ENCODE measurements at places on chromosomes 7 and 10. TPM values are rescaled to one million over a fixed set of nuclear protein-coding genes. Genes with fewer than 3 reads are reported as not detected.

SFTPA1 gene
- not detected for total RNA-seq

CYP26A1 gene
- not detected for total RNA-seq

LGI1 gene
- total RNA-seq = not detected

MDFIC gene
- total RNA-seq = 27.3 TPM

DNA sequence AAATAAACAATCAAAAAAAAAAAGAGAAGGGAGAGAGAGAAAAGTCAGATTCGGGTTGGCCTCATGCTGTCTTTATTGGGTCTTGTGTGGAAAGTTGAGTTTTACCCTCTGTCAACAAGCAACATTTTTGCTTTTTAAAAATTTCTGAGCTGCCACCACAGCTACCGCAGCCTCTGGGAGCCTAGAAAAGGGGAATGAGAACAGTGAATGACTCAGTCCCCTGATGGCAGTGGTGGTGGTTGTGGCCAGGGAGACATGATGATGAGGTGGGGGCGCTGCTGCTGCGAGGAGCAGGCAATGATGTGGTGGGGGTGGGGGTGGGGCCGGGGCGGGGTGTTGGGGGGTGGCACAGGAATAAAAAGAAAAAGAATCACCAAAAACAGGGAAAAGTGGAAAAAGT is 20.0 kb upstream of the CREB3L2 start:
- no peak for DNase-seq

DNA sequence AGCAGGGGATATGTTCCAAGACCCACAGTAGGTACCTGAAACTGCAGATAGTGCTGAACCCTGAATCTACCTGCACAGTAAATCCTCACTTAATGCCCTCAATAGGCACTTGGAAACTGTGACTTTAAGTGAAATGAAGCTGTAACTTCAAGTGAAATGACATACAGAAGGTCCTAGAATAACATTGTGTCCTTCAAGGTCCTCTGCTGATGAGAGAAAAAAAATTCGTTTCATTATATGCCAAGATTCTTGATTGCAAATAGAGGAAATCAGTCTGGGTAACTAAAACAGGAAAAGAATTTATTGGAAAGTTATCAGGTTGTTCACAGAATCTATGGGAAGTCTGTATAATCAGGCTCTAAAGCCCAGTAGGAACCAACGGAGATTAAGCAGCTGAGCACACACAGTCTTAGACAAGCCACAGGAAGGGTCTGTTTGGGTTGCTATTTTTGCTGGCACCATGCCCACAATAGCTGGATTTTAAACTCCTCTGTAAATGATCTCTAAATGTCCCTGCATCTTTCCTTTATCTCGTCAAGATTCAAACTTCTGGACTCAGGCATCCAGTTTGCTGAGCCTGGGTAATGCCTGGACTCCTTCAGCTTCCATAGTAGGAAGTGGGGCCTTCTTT is 57.5 kb downstream of the EXOC4 start:
- DNase-seq = peak; percentile 34

DNA sequence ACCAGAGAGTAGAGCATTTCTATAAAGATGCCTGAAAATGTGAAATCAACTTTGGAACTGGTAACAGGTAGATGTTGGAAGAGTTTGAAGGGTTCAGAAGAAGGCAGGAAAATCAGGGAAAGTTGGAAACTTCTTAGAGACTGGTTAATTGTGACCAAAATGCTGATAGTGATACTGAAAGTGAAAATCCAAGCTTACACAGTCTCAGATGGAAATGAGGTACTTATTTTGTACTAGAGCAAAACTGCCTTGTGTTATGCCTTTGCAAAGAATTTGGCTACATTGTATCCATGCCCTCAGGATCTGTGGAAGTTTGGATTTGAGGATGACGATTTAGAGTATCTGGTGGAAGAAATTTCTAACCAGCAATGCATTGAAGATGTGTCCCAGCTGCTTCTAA is 430.6 kb upstream of the KCND2 start:
- DNase-seq = no peak

DNA sequence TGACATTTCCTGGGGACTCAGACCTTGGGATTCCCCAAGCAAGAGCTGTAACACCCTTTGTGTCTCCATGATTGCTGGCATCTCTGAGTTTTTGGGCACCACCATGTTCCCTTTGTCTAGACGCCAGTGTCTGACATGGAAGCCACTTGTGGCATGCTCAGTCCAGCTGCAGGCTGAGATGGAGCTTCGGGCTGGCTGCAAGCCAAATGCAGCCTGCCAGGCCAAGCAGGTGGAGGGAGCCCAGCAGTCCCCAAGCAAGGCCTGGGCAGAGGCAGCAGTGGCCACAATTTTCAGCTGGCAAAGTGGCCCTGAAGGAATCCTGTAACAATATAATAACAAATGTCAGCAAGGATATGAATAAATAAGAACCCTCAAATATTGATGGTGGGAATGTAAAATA is 86.2 kb upstream of the ABCB5 start:
- DNase-seq = no peak

DNA sequence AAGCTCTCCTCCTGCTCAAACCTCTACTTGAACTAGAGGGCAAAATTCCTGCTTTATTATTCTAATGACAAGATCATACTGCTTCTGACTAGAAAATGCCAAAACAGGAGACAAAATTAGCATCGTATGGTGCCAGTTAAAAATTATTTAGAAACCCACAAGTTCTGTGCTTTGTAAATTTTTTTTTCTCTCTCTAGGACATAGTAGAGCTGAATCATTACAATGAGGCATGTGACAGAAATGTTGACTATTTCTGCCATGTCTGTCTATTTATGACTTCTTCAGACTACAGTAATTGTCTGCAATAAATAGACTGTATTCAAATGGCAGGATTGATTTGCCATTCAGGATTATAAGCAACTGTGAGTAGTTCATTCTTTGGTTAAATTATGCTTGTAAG is 335.8 kb downstream of the PRPF18 start:
- no peak for DNase-seq

GRCh38 chr10:102668326-102669107 is 24.2 kb downstream of the TRIM8 start:
- no peak for DNase-seq

DNA sequence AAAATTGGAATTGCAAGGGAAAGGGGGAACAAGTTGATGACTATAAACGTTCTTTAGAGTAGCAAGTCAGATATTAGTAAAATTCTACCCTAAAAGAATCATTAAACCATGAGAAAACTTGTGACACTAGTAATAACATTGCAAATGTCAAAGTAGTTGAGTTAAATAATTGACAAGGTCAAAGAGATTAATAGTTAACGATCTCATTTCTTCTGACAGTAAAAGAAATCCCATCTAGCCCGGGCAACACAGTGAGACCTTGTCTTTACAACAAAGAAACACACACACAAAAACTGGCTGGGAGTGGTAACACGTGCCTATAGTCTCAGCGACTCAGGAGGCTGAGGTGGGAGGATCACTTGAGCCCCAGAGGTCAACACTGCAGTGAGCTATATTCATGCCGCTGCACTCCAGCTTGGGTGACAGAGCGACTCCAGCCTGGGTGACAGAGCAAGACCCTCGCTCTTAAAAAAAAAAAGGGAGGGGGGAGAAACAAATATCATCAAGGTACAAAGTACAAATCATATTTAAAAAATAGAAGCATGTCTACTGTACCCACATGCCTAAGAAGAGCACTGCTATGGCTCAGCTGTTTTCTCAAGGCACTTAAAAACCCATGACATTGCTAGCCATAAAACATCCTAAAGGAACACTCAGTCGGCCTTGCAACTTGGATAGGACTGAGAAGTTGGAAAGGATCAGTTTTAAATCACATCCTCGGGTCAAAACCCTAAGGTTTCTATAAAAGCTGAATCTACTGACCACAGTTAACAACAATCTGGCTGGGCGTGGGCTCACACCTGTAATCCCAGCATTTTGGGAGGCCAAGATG is 401.1 kb downstream of the PARD3 start:
- no peak for DNase-seq

- DNase-seq = no peak
Measured at GRCh38 chr10:119784340-119785067, 58.7 kb downstream of the INPP5F start.

DNA sequence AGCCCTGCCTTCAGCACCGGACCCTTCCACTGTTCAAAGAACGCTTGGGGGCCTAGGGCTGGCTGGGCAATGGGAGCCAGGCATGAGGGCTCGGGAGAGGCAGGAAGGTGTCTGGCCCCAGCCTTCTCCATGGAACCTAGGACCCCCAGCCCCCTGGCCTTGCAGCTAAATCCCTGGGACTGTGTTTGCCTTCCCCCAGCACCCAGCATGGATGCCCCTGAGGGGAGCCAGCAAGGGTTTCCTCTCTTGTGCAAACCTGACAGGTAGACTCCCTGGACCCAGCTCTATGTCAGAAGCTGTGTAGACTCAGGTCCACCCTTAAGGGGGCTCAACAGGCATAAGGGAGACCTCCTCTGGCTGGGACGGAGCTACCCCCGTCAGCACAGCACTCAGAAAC is 288.0 kb downstream of the GRID1 start:
- no peak for DNase-seq

DNA sequence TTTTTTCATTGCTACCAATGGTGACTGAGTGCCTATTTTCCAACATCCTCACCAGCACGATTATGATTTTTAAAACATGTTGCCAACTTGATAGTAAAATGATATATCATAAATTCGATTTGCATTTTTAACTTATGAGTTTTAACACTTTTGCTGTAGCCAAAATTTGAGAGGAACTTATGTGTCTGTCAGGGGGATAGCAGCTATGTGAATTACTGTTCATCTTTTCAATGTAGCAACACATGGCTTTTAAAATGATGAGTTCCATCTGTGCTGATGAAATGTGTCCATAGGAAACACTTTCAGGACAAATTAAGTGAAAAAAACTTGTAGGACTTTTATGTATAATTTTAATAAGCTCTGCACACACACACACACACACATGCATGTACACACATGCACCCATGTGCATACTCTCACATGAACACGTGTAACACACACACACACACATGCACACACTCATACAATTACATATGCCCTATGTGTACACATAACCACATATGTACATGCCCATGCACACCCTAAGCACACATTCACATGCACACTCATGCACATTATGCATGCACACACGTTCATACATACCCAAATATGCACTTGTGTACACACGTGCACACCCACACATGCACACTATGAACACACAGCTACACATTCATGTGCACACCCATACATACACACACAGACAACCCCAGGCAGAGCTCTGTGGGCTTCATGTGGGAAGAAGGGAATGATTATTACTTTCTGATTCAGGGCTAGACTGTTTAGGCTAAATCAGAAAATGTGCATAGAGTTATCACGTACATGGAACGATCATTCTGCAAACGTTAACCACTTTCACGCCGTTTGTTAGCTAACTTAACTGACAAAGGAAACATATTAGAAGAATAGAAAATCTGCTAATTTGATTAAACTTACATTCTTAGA is 68.9 kb downstream of the C10orf143 start:
- no peak for DNase-seq

- no peak for DNase-seq
Measured at GRCh38 chr7:27175626-27176523, 1.8 kb upstream of the HOXA10 start.

DNA sequence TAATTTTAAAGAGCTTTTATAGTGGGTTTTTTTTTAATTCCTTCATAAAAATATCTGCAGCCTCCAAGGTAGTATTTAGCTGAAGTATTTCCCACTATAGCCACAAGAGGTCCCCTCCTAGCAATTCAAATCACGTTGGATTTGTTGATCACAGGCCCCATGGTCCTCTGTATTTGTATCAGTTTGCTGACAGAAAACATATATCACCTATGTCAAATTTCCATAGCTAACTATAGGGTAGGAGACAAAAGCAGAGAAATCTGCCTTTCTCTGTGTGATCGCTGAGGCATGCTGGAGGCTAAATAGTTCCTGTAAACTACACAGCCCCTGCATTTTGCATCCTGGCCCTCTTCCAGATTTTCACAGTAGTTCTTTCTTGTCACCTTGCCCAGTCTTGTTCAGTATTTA is 1.7 kb upstream of the CTNNA3 start:
- peak; percentile 67 for DNase-seq

GRCh38 chr7:14425559-14425958 is 436.1 kb upstream of the ETV1 start:
- no peak for DNase-seq

DNA sequence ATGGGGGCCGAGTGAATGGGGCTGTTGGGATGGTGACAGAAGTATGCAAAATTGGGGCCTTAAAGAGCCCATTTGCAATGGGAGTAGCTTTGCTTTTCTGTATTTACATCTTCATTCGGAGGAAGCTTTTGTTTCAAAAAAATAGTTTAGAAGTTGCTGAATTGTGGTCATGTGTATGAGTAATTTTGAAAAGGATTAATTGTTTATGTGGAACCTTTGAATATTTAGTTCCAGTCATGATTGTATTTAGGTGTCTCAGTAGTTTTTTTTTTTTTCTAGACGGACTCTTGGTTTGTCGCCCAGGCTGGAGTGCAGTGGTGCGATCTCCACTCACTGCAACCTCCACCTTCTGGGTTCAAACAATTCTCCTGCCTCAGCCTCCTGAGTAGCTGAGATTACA is 37.2 kb downstream of the RBM33 start:
- DNase-seq = no peak

GRCh38 chr7:99314504-99314903 is 11.2 kb upstream of the ARPC1A start:
- DNase-seq = no peak

- no peak for DNase-seq
Measured at GRCh38 chr10:103699611-103700435, 155.6 kb downstream of the SH3PXD2A start.

- no peak for DNase-seq
Measured at GRCh38 chr7:27423290-27423689, 180.7 kb downstream of the EVX1 start.

DNA sequence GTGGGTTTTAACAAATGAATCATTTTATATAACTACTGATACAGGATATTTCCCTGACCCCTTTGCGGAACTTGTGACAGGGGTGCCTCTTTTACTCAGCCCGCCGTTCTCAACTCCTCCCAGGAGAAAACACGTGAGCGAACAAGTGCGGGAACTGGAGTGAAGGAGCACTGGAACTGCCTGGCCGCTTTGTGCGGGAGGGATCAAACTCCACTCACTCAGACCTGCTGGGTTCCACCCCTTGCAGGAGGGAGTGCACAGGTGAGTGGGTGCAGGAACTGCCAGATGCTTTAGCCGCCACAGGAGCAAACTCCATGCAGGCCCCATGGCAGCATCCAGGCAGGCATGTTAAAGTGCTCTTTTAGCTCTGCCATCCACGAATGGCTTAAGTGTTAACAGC is 513.4 kb upstream of the GRM3 start:
- DNase-seq = no peak

DNA sequence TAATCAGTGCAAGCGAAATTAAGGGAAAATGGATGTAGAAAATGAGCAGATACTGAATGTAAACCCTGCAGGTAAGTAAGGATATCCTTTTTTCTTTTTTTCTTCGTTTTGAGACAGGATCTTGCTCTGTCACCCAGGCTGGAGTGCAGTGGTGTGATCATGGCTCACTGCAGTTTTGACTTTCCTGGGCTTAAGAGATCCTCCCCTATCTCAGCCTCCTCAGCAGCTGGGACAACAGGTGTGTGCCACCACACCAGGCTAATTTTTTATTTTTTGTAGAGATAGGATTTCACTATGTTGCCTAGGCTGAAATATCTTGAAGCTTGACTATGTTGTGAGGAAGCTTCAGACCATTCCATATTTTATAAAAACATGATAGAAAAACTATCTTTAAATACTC is 4.3 kb downstream of the PDCD4 start:
- no peak for DNase-seq

GRCh38 chr10:74949034-74949832 is 122.8 kb downstream of the KAT6B start:
- DNase-seq = no peak

Measured in A673 (cell line).